Stimulated activated CD8-positive, alpha-beta memory T cell treated with anti-CD3 and anti-CD28 coated beads, Interleukin-4, amount 100 ng/mL, for 48 hours (primary cell): ENCODE measurements at places on chromosomes 7 and 10.
A peak's percentile ranks its signal among the peaks of the same experiment; 100 is the strongest.

DNA sequence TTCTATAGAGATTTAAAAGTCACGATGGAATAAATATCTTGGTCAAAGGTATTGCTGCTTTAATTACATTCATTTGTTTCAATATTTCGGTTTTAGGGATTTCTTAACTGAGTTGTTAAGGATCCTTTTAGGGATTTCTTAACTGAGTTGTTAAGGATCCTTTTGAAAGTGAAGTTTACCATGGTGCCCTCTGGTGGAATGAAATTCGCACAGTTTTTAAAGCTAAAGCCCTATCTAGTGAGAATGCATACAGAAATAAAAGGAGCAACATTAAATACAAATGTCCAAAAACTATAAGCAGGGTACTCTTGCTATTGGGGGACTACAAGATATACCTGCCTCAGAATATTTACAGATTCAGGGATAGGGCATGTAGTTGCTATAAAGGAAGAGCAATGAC, 193.7 kb downstream of the RNLS start:
- no peak for DNase-seq

DNA sequence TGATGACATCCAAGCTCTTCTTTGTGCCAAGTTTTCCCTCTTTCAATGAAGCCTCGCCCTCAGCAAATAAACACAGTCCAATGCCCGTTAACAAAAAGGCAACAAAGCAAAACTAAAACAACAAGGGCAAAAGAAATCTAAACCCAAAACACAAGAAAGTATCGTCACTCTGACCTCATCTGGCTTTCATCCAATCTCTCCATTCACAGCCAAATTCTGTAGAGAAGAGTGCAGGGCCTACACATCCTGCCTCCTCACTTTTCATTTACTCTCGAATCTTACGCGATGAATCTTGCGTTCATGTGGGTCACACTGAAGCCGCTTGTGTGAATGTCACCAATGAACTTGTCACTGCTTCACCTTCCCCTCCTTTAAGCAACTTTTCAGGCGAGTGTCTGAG, 15.9 kb upstream of the AKR1E2 start:
- no peak for DNase-seq

DNA sequence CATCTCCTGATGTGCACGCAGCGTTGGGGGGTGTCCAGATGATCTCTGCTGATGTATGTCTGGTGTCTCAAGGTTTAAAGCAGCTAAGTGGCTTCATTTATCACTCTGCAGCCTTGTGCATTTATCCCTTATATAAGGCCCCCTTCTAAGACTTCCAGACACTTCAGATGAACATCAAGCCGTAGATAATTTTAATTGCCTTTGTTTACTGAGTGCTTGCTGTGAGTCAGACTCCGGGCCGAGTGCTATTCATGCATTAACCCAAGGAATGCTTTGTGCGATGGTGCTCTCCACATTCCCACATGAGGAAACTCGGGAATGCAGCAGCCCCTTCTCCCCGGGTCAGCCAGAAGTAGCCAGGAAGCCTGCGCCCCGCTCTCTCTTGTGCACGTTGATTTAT, 328.6 kb upstream of the COBL start:
- no peak for DNase-seq

GRCh38 chr10:132152896-132153580, 33.7 kb upstream of the DPYSL4 start:
- DNase-seq, result no peak

GRCh38 chr7:2631946-2632732, at the start of gene TTYH3:
TSS of gene TTYH3 (plus strand) at chr7:2631986. CDS start at chr7:2632156, 170 bp downstream.
- peak; percentile 73 for DNase-seq

- DNase-seq, result no peak
Observed at GRCh38 chr7:142338633-142339501, 81.0 kb upstream of the PRSS58 start.

DNA sequence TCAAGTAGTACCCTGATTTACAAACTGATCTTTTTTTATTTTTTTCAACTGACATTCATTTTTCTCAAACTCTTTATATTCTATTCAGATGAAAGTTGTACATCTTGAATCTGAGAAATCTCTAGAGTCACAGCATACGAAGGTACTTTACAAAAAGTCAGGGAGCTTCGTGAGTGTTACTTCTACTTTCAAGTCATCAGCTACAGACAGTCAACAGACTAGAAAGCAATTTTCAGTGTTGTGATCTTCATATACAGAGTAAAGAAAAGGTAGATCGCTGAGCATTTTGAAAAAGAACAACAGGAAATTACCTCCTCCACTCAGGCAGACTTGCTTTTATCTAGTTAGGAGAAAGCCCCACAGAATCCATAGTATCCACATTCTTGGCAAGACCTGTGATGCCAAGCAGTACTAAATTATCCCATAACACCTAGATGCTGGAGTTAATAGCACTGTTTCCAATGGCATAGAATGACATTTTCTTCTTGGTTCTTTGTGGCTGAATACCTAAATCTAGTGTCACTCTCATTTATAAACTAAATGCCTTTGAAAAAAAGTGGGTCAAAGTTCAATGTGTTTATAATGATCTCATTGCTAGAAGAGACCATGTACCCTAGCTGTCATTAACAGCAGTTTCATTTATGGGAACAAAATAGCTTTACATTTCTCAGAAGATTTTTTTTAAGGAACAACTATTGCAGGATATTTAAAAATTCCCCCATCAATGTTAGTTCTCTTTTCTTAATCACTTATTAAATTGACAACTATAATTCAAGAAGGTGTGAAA, 12.0 kb upstream of the ZNF800 start:
- no peak for DNase-seq

DNA sequence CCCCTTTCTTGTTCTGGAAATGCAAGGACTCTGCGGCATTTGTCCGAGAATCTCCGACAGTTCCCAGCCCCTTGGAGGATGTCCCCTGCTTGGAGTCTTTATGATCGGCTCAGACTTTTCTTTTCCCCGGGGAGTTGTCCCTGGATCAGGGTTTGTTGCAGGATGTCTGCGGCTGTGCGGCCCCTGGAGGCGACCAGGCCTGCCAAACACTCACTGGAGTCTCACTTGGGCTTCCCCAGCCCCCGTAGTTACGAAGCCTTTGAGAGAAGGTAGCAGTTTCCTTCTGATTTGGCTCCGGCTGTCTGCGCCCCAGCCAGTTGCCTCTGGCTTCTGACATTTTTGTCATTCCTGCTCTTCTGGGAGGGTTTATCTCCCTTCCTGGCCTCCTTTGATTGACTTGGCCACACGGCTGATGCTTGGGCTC, 16.1 kb downstream of the COL26A1 start:
- no peak for DNase-seq

DNA sequence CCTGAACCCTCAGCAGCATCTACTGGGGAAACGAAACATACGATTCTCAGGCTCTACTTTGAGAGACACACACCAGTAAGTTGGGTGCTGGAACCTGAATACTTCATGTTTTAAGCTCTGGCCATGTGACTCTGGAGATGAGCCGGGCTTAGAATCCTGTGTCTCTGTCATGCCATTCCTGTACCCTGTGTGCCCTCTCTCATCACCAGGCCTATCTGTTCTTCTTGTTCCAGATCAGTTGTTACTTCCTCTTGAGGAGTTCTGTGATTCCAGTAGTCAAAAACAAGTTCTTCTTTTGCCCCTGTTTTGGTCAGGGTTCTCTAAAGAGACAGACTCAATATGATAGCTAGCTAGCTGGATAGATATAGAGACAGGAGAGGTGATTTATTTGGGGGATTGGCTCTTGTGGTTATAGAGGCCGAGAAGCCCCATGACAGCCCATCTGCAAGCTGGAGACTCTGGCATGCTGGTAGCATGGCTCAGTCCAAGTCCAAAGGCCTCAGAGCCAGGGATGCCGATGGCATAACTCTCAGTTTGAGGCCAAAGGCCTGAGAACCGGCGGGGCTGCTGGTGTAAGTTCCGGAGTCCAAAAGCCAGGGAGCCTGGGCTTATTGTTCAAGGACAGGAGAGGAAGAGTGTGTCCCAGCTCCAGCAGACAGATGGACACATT, 54.3 kb downstream of the CHN2 start:
- no peak for DNase-seq

DNA sequence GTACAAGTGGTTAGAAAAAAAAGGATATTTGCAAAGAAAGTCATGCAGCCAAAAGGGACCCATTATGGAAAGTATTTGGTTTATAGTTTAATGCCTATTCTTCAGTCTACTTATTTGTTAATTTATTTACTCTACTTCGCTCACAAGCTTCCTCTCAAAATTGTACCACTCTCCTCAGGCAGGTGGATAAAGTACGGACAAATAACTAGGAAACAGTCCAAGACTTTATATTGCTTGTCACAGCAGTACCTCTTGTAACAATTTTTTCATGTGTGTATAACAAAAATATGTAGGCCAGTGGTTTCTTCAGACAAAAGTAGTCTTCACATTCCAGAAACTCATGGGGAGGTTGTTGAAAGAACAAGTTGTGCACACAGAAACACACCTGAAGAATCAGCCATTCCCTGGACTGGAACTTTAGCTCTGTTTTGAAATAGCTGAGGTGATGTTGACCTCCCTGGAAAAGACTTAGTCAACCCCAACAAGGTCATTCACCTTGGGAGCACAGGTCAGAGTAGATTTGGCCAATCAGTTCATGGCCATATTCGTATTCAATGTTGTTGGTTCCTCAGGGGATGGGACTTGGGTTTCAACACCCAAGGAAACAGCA, 73.4 kb downstream of the TES start:
- DNase-seq, result no peak

DNA sequence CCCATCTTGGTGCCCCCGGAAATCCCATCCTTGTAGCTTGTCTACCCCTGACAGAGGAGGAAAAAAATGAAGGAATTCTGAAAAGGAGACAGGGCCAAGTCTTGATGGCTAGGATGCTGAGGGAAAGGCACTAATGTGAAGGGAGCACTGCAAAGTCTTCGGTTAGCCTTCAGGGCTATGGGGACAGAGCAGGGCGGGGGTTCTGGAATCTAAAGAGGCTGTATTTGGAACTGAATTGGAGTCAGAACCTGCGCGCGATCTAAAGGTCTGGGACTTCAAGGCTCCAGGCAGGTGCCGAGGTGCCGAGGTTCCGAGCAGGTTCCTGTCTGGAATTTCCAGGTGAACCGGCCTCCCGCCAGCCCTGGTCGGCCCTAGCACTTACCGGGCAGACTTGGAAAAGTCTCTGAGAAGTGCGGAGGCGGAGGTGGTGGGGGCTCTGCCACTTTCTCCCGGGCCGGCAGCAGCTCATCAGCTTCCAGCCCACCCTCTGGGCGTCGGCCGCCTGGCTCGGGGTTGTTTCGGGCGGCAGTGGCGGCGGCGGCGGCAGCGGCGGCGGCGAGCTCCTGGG, 781 bp downstream of the GBX1 start:
- no peak for DNase-seq

- DNase-seq, result no peak
Observed at GRCh38 chr10:94288361-94289101, 74.2 kb downstream of the NOC3L start.

- DNase-seq, result no peak
Observed at GRCh38 chr7:94957061-94957460, 49.7 kb downstream of the PPP1R9A start.

- DNase-seq, result no peak
Observed at GRCh38 chr7:27873981-27874957, 134.3 kb downstream of the TAX1BP1 start.

DNA sequence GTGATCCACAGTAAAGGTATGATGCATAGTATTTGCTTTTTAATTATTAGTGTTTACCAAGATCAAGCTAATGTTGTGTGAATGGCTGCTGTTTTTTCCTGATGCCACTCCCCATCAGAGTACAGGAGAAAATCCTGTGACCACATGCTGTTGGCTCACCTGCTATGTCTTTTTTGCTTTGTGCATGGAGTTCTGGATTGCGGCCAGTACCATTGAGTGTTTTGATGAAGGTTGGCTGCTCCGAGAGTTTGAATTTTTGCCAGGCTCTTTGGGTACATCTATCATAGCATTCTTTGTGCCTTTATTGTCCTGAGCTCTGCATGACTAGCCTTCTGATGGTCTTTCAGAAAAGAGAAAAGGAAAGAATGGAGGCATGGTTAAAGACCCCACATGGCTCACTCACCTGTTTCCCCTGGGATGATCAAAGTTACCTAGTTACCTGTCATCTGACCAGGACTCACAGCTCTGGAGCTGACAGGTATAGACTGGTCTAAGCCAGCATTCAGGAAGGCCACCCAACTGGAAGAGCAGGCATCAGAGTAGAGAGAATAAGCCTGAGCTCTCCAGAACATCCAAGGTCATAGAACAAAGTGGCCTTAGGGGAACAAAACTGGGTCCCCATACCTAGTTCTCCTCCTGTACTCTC, 11.8 kb upstream of the SGPL1 start:
- no peak for DNase-seq

- DNase-seq, result no peak
Observed at GRCh38 chr7:100949227-100949932, at the start of gene MUC3A. TSS of gene MUC3A (plus strand) at chr7:100949534. CDS start at chr7:100949625, 91 bp downstream.

DNA sequence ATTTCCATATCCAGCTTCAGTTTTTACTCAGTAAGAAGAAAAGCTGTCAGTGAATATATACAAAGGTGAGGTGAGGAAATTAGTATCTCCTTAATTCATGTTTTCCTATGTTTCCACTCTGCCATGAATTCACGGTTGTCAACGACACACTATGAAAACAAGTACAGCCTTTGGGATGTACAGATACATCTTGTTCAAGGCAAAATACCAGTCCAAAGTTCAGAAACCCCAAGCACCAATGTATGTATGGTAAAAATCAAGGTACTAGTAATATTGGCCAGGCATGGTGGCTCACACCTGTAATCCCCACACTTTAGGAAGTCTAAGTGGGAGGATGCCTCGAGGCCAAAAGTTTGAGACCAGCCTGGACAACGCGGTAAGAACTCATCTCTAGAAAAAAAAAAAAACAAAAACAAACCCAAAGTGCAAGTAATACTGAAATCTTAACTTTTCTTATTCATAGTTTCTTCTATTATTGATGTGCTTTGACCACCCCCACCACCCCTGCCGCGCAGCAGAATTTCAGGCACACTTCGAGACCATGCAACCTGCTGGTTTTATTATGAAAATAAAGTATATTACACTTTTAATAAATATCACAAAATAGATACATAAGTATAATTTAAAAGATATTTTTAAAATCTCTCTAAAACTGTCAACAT, 3.5 kb downstream of the ESYT2 start:
- DNase-seq, result no peak

DNA sequence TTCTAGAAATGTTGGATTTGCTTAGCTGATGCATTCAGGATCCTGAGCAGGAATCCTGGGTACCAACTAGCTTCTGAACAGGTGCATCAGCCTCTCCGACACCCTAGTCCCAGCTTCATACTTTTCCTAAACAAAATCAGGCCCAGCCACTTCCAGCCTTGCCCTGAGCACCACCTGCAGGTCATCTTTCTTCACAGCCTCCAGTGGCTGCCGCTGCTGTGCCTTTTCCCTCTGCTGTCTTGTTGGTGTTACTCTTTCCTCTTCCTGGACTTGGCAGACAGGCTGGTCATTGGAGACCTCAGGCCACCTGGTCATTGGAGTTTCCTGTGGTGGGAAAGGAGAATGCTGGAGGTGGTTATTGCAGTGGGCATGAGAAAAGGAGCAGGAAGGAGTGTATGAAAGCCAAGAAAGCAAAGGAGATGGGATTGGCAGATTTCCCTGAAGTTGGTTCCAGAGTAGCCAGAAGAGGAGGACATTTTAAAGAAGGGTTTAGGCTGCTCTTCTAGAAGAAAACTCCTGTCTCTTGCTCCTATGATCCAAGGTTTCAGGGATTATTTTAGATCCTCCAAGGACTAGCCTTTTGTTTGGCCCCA, 48.2 kb upstream of the NFKB2 start:
- DNase-seq, result no peak
